ENCODE measurements at places on chromosomes 4 and X.

DNA sequence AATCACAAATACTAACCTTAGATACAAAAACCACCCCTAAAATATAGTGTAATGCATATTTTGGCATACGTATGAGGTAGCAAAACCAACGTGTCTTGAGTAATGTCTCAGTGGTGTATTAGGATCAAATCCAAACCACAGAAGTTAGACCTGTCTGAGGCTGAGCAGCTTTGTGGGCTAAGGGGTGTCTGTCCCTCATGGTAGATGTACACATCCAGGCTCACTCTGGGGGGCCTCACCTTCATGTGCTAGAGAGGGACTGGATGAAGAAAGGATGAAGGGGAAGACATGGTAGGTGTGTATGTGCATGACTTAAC is 188.0 kb upstream of the TBC1D9 start:
- DNase-seq = no peak

- no peak for DNase-seq
Observed at GRCh38 chr4:140122891-140123290, 31.1 kb downstream of the MAML3 start.

DNA sequence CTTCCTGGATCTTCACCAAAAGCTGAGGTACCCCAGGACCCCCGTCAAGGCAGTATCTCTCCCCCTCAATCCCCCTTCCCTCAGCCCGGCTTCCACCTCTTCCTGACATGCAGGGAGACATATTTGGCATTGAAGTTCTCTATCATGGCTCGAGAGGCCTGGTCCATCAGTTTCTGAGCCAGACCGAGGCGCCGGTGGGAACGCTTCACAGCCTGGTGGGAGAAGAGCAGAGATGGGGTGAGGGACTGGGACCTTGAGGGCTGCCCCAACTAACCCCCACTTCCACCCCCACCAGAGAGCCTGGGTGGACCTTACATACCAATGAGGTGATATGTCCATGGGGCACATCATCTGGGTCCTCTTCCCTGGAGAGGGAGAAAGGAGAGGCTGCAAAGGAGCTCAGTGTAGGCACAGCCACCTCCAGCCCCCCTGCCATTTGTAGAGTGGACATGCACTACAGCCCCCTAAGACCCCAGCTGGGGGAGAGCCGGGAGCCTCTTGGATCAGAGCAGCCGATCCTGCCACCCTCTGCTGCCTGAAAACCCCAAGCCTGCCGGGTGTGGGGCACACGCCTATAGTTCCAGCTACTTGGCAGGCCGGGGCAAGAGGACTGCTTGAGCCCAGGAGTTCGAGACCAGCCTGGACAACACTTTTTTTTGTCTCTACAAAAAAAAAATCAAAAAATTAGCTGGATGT is 2.5 kb downstream of the NAA10 start:
- no peak for DNase-seq

DNA sequence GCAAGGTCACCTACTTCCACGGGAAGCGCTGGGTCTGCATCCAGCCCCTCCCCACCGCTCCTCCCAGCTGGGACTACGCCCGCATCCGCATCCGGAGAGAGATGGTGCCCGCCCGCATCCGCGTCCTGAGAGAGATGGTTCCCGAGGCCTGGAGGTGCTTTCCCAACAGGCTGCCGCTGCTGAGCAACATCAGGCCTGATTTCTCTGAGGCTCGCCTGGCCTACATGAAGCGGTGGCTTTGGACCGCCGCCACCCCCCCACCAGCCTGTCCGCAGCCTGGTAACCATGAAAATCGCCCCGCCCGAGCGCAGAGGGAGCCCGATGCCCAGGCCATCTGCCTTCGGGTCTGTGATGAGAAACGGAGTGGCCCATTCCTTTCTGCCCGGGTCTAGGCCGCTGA is 18.1 kb downstream of the CLTRN start:
- peak; percentile 2 for DNase-seq

DNA sequence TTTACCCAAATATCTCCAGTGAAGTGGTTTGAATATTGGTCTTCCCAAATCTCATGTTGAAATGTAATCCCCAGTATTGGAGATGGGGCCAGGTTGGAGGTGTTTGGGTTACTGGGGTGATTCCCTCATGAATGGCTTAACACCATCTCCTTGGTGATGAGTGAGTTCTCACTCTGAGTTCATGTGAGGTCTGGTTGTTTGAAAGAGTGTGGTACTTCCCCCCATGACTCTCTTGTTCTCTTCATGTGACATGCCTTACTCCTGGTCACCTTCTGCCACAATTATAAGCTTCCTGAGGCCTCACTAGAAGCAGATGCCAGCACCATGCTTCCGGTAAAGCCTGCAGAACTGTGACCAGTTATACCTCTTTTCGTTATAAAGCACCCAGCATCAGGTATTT is 32.9 kb upstream of the OTUD4 start:
- DNase-seq = no peak

DNA sequence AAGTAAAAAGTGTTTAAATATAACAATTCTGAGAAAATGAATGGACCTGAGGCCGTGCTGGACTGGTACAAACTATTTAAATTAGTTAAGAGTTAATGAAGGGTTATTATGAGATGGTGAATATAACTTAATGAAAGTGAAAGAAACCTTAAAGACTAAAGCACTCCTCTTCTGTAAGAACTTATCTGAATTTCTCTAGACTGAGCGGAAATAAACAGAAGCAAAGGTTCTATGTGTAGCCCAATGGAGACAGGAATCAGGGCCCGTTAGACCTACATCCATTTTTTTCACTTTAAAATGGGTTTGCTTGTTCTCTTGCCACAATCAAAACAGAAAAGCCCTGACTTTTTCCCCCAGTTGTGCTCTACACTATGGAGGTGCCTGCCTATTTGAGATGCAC is 14.9 kb downstream of the AMMECR1 start:
- DNase-seq = no peak

DNA sequence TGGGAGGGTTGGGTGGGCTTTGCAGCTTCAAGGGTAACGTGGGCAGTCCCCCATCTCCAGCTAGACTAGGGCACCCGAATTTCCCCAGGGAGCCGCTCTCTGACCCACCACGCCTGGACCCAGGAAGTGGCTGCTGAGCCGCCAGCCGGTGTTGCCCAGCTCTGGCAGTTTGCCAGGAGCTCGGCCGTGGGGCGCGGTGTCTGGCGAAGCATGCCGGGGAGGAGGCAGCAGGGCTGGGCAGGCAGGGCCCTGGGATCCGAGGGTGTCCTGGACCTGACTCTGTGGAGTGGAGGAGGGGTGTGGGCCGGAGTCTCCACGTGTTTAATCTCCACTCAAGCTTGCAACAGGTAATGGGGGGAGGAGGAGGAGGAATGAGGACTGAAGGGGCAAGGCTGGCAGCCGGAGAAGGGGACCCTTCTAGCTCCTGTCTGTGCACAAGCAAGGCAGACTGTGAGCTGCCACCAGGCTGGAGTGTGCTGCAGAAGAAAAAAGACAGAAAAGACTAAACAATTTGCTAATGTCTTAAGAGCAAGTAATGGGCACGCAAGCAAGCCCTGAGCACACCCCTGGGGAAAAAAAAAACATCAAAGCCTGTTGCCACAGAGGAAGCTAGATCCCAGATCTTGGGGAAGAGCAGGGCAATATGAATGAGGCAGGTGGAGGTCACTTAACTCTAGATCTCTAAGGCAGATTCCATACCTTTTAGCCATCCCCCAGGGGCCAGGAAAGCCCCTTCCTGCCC is 2.4 kb downstream of the LONRF3 start:
- DNase-seq = peak; percentile 18

DNA sequence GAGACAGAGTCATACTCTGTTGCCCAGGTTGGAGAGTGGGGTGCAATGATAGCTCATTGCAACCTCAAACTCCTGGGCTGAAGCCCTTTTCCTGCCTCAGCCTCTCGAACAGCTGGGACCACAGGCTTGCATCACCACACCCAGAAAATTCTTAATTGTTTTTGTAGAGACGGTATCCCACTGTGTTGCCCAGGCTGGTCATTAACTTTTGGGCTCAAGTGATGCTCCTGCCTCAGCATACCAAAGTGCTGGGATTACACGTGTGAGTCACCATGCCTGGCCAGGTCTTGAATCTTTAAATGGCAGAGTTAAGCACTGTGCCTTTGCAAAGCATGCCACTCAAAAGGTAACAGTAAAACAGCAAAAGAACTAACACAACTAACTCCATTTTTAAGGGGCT is 28.6 kb upstream of the BBS12 start:
- DNase-seq = no peak

DNA sequence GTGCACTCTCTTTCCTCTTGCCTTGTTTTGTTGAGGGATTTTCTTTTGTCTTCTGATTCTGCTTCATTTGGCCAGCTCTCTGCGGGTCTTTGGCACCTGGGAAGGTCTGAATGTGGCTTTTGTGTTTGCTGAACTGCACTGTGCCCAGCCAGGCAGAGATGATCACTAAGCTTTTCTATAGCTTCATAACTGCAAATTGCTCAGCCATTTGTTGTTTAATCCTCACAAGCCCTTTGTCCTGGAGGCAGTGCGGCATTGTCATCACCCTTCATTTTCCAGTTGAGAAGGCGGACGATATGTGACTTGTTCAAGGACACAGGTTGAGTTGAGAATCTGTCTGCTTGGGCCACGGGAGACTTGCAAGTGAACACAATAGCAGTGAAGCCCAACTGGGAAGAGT is 46.0 kb upstream of the SFRP2 start:
- no peak for DNase-seq

GRCh38 chrX:115709039-115709438 is 148.1 kb downstream of the PLS3 start:
- no peak for DNase-seq

DNA sequence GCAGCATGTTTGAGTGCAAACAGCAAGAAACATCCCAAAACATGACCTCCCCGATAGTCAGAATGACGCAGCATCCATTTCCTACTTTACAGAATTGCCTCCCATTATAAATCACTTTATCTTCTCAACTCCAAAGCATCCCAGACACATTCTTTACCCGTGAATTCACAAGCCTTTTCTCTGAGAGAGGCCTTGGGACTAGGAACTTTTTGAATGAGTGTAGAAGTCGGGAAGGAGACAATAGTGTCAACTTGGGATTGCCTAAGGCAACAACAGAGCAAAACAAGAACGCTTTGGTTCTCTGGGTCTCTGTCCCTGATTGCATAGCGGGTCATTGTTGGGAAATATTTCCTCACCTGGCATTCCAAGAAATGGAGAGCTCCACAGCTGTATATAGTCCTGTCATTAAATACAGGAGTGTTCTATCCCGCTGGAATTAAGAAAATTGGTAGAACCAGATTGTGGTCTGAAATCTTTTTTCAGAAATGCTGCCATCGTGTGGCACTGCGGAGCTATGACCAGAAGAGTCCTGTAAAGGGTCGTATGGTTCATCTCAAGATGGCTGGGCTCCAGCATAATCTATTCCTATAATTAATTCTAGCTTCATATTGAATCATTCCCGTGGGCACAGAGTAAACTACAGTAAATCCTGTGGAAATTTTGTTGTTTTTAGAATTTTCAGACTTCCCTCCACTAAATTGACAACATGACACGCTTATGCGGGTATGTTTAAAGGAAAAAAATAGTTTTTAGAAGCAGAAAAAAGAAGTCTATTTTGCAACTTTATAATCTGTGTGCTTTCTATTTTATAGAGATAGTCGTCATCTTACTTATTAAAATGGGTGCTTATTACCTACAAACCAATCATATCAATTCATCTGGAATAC is 2.0 kb upstream of the SPP1 start:
- DNase-seq = no peak

DNA sequence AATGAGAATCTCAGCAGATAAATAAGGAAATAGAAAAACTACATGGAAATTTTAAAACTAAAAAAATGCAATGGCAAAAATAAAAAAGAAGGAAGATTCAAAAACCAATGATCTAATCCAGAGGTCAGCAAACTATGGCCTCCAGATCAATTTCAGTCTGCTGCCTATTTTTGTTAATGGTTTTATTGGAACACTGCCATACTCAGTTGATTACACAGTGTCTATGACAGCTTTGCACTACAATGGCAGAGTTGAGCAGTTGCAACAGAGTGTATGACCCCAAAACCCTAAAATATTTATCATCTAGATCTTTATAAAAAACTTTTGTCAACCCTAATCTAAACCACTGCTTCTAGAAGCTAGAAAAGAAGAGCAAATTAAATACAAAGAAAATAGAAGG is 170.3 kb downstream of the RAB28 start:
- no peak for DNase-seq

DNA sequence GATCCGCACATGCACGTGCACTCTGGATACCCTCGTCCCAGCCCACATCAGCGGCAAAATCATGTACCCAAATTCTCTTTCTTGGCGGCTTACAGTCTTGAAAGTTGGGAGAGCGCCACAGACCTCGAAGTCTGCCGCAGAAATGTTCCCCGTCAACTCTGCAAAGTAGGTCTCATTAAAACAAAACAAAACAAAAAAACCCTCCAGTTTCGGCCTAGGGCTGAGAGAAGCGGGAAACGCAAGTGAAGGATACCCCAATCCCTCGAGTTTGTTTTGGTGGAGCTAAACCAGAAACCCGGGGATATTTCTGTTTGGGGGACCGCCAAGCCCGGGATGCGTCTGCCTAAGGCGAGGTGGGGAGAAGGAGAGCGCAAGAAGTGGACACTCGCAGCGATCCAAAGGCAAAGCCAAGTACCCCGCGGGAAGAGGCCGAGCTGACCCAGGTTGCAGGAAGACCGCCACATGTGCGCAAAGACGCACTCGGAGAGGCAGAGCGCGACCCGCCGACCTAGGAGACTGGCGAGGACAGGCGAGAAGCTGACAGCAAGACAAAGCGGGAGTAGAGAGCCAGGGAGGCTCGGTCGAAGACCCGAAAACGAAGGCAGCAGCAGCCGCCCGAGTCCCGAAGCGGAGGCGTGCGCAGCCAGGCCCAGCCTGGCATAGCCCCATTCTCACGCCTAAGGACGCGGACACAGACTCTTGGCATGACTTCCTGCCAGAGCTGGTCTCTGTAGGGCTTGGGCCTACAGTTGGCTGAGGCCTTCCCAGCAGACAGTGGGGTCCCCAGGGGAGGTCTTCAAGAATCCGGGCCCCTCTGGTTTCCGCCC is 49.6 kb upstream of the BCOR start:
- no peak for DNase-seq

- no peak for DNase-seq
Observed at GRCh38 chr4:168618577-168619265, 121.9 kb downstream of the PALLD start.

- DNase-seq = peak; percentile 22
Observed at GRCh38 chrX:123803331-123803983, 56.4 kb upstream of the XIAP start.

DNA sequence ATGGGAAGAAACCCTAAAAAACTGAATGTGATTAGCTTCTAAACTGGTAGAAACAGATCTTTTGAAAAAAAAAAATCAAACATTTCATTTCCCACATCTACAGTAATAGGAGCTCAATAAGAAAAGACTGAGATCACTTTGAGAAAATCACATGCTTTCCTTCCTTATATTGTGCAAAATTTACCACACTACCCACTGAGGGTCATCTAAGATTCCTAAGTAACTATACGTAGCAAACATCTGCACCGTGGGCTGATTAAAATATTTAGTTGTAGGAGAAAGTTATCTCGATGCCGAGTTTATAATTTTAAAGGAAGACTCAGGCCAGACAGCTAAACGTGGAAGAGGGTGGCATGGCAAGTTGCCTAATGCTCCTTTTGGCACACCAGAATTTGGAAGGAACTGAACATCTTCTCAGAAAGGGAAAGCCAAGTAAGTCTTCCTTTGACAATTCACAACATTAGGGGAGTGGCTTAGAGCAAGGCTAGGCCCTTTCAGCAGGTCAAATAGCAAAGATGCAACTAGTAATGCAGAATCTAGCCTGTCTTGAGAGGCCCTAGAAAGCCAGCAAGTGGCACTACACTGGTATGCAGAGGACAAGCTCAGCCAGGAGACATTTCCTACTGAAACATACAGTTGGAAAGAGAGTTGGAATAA is 128.0 kb downstream of the TMA16 start:
- no peak for DNase-seq

Measured in GM06990 (cell line).